Suppressor macrophage treated with lipopolysaccharide for 1 hour (primary cell): ENCODE measurements at places on chromosomes 1 and 21.

DNA sequence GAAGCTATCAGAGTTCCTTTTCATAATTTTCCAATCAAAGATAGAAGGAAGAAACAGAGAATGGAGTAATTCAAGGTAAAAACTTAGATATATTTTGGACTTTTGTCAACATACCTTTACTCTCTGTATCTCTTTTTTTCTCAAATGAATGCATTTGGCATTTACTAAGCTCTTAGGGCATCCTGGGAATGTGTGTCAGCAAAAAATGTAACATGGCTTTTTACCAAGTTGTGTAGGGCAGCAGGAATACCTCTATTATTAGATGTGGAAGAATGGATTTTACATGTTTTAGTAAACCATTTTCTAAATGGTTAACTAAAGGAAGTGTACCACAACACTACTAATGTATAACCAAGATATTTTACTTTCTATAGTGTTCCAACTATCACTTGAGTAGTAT, 4.2 kb upstream of the COL11A1 start:
- no peak for DNase-seq

DNA sequence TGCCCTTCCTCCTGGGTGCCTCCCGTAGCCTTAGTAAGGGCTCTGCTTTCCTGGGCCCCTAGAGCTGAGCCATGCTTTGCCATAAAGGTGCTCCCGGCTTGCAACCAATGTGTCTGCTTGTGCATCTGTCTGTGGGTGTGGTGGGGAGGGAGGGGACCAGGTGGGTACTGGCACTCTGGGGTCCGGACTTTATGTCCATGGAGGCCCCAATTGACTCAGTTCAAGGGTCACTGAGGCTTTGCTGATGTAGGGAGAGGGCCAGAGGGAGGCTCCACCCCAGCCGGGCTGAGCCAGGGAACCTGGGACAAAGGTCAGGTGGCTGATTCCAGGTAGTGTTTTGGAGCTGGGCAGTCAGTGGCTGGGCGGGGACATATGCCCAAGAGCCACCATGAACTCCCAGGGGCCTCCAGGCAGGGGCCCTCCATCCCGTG, 15.0 kb downstream of the TNFRSF25 start:
- no peak for DNase-seq

GRCh38 chr1:156461781-156462647, 38.6 kb downstream of the MEF2D start:
- DNase-seq: no peak

DNA sequence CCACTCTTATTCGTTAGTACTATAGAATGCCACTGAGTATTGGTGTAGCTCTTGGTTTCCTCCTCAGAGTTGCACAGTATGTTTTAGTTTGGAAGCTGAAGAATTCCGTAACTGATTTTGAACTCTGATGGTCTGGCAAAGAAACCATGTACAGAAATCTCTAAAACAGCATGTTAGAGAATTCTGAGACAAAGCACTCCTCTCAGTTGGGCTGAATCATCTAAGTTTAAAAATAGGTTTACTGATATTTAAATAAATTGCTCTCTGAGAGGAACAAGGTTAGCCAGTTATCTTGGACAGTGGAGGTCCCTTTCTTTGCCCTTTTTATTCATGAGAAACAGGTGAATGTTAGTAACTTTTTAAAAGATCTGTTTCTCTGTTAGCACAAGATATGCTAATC, 43.8 kb downstream of the NCF2 start:
- DNase-seq: no peak

DNA sequence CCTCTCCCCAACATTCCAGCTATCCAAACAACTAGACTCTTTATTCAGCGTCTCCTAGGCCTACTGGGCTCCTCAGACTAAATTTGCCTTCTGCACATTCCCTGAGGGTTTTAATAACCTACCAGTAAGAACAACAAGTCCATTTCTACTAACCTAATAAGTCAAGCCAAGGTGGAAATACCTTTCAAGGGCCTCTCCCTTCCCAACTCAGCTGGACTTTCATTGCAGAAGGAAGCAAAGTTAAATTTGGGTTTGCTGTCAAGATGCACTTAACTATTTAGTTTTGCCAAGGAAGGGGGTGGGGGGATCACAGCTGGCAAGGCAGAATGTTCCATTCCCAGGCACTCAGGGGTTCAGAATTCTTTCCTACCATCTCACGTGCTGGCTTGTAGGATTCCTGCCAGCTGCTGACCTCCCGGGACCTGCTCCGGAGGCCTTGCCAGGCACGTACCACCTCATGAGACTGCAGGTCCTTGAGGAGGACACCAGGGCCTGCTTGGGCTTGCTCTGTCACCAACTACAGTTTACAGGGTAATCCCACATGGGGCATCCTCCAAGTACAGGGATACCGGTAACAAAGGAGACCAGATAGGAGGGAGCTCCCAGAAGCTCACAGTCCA, 29.8 kb downstream of the SLC30A1 start:
- no peak for DNase-seq
